ENCODE measurements at places on chromosomes 2 and 18.

- no peak for DNase-seq
These were observed 36.0 kb downstream of the BCL11A start for GRCh38 chr2:60517446-60517845.

- no peak for DNase-seq
These were observed 110.9 kb upstream of the SP3 start for GRCh38 chr2:174076040-174076439.

DNA sequence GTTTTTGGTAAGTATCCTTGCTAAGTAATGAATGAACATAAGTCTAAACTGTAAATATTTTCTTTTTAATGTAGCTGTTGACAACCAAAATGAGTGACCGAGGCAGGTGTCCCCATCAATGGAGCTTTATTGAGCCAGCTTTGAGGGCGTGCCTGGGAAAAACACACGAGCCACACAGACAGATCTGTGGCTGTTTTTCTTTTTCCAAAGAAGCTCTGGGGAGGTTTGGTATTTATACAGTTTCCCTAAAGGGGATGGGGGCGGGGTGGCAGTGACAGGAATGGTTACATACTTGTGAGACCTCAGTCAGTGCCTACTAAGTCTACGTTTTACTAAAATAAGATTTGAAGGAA, 11.2 kb downstream of the DBI start:
- no peak for DNase-seq

DNA sequence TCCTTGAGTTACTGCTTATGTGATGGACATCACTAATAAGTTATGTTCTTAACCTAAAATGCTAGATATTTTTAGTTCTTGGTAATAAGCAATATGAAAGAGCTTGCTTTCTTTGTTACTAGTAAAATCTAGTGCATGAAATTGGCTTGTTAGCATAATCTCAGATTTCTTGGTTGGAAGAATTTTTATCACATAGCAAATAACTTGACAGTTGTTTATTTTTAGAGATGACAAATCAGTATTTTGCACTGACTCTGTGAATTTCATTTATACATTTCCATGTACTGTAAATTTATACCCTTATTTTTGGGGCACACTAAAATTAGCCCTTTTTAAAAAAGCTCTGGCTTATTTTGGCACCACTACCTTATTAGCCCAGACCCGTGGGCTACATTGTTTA, 45.6 kb downstream of the LCLAT1 start:
- no peak for DNase-seq

GRCh38 chr2:105254531-105255210, 13.1 kb downstream of the GPR45 start:
- DNase-seq, result no peak

GRCh38 chr2:95158891-95159619, 593 bp downstream of the ZNF514 start:
- DNase-seq, result no peak

DNA sequence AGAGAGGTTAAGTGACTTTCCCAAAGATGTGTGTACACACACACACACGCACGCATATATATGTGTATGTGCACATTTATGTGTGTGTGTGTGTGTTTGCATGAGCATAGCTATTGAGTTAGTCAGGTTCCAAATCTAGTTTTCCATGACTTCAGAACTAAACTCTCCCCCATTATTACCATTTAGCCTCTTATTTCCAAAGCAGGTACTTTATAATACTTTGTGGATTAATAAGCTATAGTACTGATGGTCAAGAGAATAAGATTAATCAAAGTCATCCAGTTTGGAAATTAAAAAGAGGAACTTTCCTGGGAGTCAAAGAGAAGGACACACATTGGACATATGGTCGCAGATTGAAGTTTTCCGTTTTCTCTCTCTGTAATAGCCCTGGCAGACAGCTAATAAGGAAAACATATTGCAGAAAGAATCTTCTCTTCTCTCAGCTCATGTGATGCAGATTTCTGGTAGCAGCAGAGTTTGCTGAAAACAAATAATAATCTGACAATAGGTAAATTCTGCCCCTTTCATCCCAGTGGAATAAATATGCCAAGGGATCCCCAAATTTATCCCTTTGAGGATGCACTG, 410.9 kb upstream of the TCF4 start:
- DNase-seq, result no peak

DNA sequence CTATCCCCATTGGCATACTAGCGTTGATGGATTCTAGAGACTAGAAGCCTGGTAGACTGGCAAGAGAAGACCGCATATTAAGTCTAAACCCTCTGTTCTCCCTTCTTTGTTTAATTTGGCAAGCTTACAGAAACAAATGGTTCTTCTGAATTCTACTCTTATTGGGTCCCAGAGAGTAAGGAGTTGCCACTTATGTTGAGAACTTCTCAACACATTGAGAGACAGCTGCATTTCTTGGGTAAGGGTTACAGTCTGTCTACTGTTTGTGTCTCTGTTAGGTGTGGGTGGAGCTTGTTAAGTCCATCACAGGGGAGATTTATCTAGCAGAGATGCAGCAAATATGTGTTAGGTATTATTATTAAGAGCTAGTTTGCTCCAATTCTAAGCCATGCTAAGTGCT, 435.8 kb upstream of the MEIS1 start:
- DNase-seq, result no peak

GRCh38 chr2:138079976-138080375, 115.7 kb downstream of the HNMT start:
- no peak for DNase-seq

- no peak for DNase-seq
These were observed 75.1 kb downstream of the FSIP2 start for GRCh38 chr2:185813707-185814106.

- no peak for DNase-seq
These were observed 19.3 kb upstream of the PDE1A start for GRCh38 chr2:182446087-182446486.

GRCh38 chr2:45176390-45176789, 167.1 kb upstream of the SIX2 start:
- DNase-seq, result no peak

- DNase-seq, result no peak
These were observed 148.1 kb downstream of the MBP start for GRCh38 chr18:76984193-76985155.

DNA sequence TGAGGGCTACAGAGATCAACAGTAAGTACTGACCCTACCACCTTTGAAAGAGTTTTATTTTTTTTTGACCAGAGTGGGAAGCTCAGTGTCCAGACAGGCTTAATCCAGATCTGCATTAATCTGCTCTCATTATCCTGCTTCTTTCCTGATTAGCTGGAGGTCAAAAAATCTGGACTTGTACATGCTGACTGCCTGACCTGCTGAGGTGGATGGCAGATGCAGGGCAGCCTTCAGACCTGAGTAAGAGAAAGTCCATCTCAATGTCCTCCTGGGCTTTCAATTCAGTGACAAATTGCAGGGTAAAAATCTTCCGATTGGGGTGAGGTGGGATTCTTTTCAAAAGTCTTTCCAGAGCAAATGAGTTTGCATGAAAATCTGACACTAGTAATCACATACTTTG, 998.8 kb upstream of the PIK3C3 start:
- DNase-seq, result no peak

DNA sequence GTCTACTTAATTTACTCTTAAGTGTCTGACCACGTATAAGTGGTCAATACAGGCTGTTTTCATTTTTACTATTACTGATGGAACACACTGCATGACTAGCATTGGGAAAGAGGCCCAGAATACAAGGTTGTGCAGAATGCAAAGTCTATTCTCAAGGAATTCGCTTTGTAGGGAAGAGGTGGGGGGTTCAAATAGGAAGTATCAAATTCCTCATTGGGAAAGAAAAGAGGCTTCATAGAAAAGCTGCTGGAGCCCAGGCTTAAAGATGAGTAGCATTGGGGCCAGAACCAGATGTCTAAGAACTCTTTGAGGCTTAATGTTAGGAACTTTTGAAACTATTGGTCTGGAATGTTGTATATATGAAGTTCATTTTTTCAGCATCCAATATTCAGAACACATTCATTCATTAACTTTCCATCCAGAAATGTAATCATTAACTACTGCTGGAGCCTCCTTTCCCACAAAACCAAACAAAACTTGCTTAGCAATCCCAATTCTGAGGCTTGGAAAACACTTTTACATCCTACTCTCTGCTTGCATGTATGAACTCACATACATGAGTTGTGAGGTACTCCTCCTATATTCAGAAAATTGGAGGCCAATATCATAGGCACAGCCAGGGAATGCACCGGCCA, 994 bp upstream of the LRATD1 start:
- no peak for DNase-seq

DNA sequence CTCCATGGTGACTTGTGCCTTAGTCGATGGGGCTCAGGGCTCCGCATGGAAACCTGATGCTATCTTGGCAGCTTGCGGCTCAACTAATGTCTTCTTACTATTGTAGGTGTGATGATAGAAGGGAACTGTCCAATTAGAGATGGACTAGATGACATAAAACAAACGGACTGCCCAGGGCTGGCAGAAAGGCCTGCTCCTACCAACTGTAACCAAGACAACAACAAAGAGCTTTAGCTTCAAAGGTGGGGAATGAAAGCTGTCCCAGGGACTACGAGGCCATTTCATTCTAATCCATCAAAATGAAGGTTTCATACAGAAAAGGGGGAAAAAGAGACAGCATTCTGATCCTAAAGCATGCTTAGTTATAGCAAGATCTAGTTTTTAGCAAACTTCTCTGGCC, 186.9 kb upstream of the ACAA2 start:
- no peak for DNase-seq

- no peak for DNase-seq
These were observed 65.0 kb downstream of the SLC4A5 start for GRCh38 chr2:74278176-74278575.

DNA sequence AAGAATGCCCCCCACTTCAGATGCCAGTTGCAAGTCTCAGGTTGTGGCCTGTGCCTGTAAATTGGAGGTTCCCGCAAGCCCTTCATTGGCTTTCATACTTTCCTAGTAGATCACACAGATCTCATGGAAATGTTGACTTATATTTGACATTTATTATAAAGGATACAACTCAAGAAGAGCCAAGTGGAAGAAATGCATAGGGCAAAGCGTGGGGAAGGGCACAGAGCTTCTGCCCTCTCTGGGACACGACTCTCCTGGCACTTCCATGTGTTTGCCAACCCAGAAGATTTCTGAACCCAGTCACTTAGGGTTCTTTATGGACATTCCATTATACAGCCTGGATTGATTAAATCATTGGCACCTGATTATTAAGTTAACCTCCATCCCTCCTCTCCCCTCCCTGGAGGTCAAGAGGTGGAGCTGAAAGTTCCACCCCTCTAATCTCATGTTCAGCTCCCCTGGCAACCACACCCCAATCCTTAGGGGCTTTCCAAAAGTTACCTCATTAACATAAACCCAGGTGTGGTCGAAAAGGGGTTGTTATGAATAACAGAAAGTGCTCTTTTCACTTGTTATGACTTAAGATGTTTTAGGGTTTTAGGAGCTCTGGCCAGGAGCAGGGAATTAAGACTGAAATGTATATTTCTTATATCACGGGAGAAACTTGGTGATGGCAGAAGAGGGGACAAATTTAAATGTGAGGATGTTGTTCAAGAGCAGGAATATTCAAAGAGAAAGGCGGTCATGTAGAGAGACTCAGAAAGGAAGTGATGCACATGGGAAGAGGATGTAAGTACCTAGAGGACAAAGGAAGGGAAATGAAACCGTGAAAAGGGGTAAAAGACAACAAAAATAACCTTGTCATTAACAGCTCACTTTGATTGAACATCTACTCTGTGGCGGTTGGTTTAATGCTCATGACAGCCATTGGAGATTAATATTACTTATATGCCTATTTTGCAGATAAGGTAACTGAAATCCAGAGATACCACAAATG, 31.8 kb downstream of the SP100 start:
- no peak for DNase-seq

DNA sequence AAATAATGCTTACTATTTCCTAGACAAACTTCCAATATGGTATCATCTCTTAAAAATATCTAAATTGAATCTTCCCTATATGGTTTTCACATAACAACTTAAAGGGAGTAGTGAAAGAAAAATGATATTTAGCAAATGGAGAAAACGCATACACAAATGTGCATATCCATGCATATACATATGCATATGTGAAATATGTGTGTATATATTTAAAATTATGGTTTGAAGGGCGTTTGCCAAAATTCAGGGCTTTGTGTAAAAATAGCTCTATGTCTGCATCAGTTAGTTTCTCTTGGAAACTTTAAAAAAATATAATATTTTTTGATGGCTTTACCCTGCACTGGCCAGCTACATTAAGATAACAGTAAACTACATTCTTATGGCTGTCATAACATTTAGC, 986.7 kb downstream of the BCL11A start:
- no peak for DNase-seq

DNA sequence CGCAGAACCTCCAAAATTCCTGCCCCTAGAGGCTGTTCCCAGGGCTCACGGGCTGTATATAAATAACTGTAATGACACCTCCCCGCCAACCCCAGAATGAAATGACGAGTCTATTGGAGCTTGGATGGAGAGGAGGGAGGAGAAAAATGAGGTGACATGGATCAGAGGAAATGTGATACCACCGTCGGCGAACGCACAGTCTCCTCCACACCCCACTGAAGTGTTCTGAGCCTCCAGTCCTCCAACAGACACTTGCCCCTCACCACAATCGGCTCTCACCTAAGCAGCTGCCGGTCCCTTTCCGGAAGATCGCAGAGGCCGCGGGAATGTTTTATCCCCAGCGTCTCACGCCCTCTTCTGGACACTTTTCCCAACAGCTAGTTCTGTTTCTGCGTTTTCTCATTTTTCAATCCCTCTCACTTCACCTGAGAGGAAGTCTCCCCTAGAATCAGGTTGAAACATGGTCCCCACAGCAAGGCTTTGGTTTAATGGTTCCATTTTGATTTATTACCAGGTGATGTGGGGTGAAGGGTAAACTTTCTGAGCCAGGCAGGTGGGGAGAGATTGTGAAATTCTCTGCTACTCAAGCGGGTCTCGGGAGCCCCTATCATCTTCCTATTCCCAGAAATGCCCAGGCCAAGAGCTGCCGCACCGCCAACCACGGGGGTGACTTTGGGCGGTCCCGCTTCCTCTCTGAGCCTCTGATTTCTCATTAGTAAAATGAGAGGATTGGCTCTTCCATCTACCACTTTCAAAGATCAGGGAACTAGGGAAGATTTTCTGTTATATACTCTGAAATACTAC, 9.1 kb upstream of the MYO5B start:
- DNase-seq, result no peak

- DNase-seq, result no peak
These were observed 124.0 kb downstream of the GAREM1 start for GRCh38 chr18:32346671-32347070.

- DNase-seq, result no peak
These were observed 24.3 kb upstream of the RESP18 start for GRCh38 chr2:219356834-219357233.

DNA sequence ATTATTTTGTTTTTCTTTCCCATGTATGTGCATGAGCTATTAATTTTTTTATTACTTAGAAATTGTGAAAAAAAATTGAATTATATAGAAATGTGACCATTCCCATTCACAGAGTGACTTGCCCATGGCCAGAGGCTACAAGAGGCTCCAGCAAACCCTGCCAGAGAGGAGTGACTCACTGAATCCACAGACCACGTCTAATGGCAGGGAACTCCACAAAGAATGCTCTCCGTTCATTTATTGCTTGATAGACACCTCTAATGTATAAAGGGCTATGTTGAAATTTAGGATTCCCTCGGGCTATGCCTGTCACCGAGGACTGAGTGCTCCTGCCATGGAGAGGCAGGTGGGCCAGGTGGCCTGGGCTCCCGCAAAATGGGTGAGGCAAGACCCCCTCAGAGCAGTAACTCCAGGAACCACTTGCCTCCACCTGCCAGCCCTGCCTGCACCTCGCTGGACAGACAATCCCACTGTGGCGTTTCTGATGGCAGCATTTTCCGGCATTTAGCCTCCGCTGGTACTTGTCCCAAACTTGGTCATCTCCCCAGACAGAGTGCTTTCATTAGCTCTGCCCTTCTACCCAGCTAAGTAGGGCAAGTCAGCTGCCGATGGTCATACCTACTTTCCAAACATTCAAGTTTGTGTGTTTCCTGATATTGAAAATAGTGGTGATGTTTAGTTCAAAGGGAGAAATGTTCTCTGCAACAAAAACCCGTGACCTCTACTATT, 200.3 kb downstream of the PRKCE start:
- no peak for DNase-seq

Measured in epithelial cell of proximal tubule (primary cell).